ENCODE measurements at places on chromosomes 7 and 10.

- DNase-seq: no peak
These were observed 25.5 kb upstream of the MNX1 start for GRCh38 chr7:157035979-157036378.

DNA sequence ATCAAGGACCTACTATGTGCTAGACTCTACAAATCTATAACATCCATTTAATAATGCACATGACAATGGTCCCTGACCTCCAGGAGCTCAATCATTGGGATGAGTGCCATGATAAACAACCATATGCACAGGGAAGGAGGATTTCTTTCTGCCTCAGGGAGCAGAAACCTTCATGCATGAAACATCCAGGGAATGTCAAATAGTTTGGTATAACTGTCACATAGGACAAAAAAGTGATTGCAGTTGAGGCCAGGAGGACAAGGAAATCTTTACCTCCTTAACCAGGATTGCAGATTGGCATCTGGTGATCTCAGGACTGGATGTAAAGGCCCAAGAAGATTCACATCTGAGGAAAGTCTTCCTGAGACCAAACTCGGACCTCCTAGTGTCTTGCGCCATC, 993.1 kb downstream of the KCNMA1 start:
- DNase-seq: no peak

GRCh38 chr7:32047801-32048200, 22.4 kb downstream of the PDE1C start:
- DNase-seq: no peak

DNA sequence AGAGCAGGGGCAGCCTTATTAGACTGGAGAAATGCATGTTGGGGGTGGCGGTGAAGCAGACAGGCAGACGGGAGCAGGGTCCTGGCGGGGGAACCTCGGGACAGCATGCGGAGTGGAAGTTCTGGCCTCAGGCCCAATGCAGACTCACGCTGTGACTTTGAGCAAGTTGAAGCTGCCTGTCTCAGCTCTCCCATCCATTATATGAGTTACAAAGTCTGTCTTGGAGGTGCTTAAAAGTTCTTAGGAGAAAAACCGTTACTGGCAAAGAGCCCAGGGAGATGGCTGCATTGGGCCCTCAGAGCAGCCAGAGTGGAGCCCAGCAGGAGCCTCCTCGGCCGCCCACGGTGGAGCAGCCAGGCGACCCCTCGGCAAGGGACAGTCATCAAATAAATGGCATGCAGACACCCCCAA, 509.5 kb downstream of the PLXNA4 start:
- DNase-seq: no peak

DNA sequence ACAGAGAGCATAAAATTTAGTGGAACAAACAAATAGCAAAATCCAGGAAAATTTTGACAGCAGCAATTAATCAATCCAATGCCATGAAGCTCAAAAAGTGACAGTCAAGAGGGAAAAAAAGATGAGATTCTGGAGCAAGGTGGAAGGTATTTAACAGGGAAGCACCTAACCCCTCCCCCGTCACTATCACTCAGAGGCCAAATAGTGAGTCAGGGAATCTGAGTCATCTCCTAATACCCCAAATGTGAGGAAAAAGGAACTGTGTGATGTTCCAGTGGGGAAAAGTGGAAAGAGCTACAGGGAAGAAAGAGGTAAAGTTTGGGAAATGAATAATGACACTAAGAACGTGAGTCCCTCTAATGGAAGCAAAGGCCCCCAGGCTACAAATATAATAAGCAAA, 113.2 kb upstream of the PHF14 start:
- no peak for DNase-seq
